ENCODE measurements at places on chromosomes 3 and 15.

- no peak for DNase-seq
Observed at GRCh38 chr3:35275768-35276167, 363.6 kb upstream of the ARPP21 start.

DNA sequence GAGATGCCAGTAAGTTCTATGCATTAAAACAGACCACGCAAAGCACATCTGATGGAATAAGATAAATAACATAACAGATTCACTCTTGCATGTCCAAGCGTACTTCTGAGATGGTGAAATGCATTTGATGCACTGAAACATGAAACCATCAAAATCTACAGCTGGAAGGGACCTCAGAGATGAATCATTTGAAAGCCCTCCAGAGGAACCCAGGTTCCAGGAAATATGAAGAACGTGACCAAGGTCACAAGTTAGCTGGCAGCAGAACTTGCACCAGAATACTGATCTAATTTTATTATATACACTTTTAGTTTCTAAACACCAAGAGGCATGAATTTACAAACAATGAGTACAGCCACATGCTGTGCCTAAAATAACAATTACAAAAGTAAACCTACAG, 957.1 kb downstream of the FHIT start:
- no peak for DNase-seq

GRCh38 chr15:101182215-101182614, 69.6 kb downstream of the CHSY1 start:
- DNase-seq, result no peak

- no peak for DNase-seq
Observed at GRCh38 chr3:179184826-179185225, 36.7 kb downstream of the PIK3CA start.

DNA sequence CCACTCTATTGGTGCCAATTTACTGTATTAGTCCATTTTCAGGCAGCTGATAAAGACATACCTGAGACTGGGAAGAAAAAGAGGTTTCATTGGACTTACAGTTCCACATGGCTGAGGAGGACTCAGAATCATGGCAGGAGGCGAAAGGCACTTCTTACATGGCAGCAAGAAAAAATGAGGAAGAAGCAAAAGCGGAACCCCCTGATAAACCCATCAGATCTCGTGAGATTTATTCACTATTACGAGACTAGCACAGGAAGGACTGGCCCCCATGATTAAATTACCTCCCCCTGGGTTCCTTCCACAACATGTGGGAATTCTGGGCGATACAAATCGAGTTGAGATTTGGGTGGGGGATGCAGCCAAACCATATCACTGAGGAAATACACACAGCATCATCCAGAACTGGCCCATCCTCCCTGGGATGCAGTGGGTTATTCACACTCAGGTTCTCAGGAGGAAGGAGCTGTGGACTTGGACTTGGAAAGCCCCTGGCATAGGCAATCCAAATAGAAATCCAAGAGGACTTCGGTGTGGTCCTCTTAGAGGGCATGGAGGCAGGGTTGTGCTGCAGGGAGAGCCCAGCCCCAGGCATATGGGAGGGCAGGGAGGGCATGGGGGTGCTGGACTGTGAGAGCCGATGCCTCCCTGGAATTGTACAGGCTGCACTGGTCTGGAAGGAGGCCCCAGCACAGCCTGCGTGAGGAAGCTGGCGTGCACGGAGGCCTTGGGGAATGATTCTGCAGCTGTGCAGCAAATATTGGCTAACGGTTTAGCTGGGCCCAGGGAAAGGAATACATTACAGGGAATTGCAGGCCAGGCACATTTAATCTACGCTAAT, 62.9 kb downstream of the EFCAB12 start:
- no peak for DNase-seq

DNA sequence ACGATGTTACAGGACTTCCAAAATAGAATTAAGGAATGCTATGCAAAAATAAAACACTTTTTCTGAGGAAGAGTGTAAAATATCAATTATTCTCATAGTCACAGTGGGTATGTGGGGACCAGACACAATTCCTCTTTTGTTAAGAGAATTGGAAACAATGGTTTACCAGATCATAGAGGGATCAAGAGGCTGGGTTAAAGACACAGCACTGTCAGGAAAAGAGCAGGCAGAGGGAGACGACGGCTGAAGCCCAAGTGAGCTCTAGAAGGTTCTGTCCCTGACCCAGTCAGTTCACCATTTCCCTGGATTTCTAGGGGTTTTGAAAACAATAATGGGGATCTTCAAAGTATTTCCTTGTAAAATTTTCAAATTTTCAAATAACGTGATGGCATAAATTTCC, 54.0 kb upstream of the POLR2M start:
- no peak for DNase-seq

DNA sequence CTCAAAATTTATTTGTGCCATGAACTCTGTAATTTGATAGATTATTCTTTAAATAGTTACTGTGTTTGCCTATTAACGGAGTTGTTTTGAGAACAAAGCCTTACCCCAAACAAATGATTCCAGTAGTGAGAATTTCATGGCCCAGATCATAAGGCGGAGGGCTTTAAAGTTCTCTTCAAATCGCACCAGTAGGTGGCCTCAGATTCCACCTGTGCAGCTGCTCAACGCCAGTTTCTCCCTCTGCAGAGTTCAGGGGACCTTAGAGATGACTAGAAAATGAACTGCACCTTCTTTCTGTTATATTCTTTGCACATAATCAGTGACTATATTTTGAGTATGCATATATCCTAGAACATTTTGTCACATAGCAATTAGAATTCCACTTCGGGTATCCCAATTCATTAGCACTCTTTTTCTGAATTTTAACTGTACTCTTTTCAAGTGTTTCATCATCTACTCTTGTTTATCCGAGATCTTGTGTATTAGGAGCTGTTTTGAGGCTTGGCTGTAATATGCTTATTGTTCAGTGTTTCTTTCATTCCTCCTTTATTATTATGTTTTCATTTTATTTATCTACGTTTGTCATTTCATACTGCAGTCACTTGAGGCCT, 232.6 kb upstream of the CHRM5 start:
- DNase-seq, result no peak

GRCh38 chr15:57060799-57061198, 142.4 kb downstream of the TCF12 start:
- DNase-seq, result no peak

DNA sequence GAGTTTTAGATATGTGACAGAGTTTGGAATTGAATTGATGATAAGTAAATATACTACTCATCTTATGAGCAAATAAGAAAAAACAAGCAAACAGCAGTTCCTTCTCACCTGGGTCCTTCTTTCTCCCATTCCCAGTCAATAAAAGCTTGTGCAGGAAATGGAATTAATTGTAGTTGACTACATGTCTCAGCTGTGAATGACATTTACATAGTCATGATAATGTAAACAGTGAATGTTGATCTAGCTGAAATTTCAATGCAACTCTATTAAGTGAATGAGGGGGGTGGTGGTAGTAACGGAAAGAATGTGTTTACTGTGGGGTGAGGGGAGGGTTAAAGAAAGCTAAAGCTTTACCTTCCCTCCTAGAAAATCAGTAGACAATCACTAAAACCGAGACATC, 76.2 kb downstream of the NFKBIZ start:
- no peak for DNase-seq

DNA sequence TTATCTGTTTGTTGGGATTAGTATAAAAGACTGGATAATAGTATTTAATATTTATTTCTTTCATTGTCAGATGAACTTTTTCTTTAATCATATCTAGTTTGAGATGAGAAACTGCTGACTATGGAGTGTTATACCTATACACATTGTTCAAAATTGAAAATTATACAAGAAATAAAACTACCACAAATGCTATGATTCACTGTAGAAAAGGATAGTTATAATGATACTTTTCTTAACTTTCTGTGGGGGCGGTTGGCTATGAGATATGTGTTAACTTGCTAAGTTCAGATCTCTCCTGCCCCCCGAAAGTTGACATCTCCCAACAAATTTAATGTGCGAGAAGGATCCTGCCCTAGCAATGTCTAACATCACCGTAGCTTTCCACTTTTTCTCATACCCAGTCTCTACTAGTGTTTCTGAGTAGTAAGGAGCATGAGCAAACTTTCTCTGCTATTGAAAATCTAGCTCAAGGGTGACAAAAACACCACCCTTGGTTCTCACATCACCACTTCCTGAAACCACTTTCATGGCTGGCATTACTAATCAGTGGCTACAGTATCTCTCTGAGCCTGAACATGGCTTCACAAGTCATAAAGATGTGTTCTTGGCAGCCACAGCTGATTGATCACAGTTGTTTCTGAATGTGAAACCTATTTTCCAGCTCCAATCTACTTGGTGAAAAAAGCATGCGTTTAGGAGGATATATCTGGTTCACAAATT, 15.8 kb upstream of the SAMMSON start:
- DNase-seq, result no peak

DNA sequence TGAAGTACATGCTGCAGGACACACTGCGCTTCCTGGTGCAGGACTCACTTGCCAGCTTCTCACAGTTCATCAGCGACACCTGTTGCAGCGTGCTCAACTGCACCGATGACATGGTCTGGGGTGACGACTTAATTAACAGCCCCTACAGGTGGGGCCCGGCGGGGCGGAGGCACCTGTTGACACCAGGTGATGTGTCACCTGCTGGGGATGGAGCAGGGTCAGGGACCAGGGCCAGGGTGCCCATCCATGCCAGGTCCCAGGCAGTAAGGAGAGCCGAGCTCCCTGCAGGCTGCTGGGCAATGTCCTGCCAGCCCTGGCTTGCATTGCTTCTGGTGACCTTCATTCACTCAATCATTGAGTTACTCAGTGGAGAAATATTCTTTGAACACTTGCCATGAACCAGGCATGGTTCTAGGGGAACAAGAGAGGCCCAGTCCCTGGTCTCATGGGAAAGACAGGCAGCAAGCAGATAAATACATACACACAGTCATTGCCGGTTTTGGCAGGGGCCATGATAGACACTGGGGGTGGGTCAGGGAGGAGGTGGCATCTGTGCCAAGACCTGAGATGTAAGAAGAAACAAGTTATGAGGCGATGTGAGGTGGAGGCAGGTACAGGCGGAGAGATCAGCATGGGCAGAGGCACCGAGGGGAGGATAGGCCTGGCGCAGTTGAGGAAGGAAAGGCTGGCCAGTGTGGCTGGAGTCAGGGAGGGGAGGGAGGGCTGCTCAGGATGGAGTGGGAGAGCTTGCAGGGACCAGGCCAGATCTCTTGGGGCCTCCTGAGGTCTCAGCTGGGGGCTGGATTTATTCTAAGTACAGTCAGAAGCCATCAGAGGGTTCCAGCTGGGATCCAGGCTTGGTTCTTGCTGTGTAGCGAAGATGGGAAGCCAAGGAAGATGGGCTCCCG, 30.8 kb downstream of the DNAH1 start:
- no peak for DNase-seq

DNA sequence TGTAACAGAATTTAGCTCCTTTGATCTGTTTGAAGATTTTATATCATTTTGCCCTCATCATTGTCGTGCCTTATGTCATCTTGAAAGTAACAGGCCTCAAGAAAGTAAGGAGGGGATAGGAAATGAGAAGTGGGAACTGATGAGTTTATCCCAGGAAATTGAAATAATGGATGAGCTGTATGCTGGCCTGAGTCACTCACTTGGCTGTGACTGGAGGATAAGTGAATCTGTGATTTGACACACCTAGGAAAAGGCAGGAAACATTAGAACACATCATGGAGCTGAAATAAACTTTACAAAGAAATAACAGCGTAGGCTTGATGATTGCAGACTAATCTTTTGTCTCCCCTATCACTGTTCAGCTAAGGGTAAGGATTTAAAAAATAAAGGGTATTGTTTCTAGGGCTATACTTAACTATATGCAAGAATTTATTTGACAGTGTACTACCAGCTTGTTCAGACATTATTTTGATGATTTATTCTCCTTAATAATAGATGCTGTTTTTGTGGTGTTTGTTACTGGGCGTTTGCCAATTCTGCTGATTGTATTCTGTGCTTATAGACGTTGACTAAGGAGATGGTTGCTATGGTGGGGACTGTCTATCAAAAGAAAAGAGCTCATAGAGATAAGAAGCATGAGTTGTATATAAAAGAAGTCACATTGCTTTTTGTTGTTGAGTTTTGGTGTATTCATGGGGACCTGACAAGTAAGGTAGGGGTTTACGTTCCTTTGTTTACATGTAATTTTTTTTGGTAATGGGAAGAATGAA, 105.6 kb upstream of the ROPN1 start:
- no peak for DNase-seq

DNA sequence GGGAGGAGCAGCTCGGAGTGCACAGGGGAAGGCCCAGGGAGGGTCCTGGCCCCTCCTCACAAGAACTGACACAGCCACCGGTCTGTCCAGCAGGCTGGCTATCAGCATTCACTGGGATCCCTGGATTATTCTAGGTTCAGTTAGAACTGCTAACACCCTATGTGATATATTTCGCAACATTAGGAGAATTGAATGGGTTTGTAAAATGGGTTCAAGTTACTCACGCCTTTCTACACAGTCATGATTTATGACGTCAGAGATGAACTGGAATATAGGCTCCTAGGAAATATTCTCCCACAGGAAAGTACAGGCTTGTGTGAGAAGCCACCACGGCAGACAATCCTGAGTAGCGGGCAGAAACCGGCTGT, 969 bp upstream of the BSN start:
- no peak for DNase-seq

DNA sequence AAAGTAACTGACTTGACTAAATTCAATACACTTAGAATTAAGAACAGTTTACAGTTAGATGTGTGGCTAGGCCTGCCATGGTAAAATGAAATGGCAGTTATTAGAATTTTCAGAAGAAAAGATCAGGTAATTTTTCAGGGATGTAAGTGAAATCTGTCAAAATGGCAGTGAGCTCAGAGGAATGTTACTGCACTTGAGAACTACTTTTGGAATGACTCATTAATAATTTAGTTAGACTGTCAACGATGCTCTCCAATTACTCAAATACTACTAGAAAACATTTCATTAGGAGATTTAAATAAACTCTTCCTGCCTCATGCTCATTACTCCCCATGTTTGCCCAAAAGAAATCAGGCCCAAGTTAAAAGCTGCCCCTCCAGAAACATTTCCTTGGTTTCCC, 84.4 kb downstream of the RFTN1 start:
- DNase-seq, result no peak

DNA sequence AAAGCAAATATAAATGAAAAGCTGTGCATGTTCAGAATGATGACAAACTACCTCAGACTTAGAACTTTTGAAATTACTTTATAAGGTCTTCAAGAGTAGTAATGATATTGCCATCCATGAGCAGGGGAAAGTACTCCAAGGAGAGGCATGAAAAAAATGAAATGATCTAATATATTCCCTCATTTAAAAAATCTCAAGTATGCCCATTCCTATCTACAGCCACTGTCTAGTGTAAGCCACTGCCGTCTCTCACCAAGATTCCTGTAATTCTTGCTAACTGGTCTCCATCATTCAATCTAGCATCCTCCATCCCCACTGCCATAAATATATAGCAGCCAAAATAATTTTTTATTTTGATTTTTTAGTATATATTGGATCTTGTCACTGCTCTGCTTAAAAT, 258.8 kb downstream of the PLOD2 start:
- DNase-seq, result no peak

GRCh38 chr15:73956743-73957135, 30.5 kb downstream of the LOXL1 start:
- no peak for DNase-seq

DNA sequence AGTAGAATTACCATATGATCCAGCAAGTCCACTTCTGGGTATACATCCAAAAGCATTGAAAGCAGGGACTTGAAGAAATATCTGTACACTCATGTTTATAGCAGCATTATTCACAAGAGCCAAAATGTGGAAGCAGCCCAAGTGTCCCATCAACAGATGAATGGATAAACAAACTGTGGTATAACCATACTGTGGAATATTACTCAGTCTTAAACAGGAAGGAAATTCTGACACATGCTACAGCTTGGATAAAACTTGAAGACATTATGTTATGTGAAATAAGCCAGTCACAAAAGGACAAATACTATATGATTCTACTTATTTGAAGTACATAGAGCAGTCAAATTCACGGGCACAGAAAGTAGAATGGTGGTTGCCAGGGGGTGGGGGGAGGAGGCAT, 91.2 kb downstream of the HMG20A start:
- DNase-seq, result no peak
